ENCODE measurements at places on chromosomes 2 and 18.
A peak's percentile ranks its signal among the peaks of the same experiment; 100 is the strongest.

DNA sequence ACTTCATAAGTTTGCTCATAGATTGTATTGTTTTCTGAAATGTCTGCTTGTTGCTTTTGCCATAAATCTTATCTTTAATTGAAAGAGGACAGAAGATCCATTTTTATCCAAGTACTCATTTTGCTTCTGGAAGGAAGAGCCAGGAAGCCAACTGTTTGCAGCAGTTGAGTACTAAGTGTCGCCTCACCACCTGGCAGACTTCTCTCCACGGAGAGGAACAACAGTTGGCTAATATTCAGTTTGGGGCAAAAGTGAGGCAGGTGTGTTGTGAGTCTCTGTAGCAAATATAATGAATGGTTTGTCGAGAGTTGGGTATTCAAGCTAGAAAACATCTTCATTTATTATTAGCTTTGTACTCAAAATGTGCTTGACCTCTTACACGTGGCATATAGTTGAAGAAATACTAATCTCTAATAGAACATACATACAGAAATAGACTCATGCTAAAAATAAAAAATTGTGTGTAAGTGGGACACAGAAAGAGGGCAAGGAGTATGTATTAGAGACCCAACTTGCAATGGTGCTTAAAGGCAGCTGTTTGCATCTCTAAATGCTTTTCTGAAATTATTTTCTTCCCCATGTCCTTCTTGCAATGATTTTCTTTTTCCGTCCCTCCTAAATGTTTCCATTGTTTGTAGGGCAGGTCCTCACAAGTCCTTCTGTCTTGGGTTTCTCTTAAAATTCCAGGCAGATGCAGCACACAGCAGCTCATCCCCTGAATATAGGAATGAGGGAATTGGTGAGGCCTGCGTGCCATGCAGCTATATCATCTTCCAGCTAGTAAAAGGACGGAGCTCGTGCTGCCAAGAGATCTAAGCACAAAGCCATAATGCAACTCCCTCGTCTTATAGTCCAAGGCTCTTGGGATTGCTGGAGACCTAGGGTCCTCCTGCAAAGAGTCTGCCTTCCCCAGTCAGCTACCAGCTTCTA, 44.8 kb upstream of the MAP3K20 start:
- DNase-seq: no peak

DNA sequence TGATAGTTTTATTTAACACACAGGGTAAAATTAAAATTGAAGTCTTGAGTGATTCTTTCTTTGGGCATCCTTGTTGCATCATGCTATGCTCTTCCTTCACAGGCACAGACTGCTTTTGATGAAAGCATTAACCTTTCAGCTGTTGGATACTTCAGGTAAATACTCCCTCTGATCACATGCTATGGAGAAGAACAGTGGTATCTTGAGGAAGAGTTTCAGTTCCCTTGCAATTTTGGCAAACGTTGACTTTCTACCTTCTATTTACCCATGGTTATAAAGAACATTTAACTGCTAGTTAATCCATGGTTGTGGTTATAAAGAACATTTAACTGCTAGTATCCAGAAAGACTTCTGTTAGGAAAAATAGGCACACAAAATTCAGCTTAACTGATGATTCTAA, 75.7 kb downstream of the AOX1 start:
- no peak for DNase-seq

GRCh38 chr2:60641811-60642788, 88.6 kb upstream of the BCL11A start:
- DNase-seq: peak; percentile 5

DNA sequence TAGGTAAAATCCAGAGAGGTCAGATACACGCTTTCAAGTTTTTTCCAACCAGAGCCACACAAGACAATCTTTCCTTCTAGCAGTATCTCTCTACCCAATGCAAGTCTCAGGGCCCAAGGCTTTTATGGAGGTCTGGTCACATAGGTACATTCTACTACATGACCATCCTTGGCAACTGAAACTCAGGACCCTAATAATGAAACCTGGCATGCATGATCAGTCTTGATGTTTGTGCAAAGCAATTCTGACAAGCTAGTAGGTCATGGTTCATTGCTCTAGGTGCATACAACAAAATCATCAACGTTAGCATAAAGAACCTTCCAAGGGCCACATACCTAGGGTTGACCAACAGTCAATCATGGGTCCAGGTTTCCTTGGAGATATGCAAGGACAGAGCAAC, 33.2 kb upstream of the CCDC88A start:
- DNase-seq: no peak
